CD4-positive, alpha-beta T cell treated with Interleukin-15 for 1 hour (primary cell): ENCODE measurements at places on chromosomes 7 and 10.

- DNase-seq = no peak
These were observed 263.5 kb upstream of the DKK1 start for GRCh38 chr10:52050429-52051047.

- no peak for DNase-seq
These were observed 57.0 kb upstream of the GPR158 start for GRCh38 chr10:25117757-25118156.

GRCh38 chr10:13990392-13990805, 340.3 kb downstream of the FRMD4A start:
- no peak for DNase-seq

- no peak for DNase-seq
These were observed 733.0 kb downstream of the TNS3 start for GRCh38 chr7:46848944-46849343.

DNA sequence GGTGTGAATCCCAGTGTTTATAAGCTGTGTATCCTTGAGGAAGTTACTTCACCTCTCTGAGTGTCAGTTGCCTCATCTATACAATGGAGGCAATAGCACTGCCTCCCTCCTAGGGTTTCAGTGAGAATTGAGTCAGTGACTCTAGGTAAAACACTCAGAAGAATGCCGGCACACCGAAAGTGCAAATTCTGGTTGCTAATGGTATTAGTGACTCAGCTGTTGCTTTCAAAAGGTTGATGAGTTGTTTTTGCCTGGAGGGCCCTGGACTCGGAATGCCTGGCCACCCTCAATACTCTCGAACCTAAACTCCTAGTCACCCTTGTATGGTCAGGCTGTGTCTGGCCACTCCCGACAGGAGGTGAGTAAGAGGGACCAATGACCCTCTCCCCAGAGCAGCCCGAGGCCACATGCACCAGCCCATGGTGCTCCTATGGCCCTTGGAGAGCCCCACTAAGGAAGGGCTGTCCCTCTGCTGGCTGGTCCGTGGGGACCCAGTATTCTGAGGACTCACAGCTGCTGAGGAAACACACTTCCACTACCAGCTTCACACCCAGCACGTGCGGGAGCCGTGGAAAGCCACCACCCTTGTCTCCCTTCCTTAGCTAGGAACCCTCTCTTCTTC, 60.2 kb downstream of the CALML3 start:
- DNase-seq = no peak
